ENCODE measurements at places on chromosomes 1 and 21.

- no peak for DNase-seq
These were observed 23.3 kb upstream of the NBL1 start for GRCh38 chr1:19620786-19621185.

- no peak for DNase-seq
These were observed 87.0 kb upstream of the IRF2BP2 start for GRCh38 chr1:234697015-234697414.

DNA sequence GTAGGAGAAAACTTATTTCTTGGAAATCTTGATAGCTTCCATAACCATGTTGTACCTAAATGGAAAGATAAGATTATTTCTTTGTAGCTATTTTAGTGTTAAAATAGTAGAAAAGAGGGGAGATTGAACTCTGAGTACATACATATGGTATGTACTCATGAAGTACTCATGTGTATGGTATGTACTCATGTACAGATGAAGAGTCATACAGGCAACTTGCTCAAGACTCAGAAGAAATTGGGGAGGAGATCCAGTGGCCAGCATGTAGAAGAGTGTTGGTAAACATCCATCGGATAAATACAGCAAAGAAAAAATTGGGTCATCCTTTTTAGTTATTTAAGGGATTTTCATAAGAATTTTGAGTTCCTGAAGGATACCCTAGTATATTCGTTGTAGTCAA, 29.0 kb downstream of the MDM4 start:
- DNase-seq: no peak

DNA sequence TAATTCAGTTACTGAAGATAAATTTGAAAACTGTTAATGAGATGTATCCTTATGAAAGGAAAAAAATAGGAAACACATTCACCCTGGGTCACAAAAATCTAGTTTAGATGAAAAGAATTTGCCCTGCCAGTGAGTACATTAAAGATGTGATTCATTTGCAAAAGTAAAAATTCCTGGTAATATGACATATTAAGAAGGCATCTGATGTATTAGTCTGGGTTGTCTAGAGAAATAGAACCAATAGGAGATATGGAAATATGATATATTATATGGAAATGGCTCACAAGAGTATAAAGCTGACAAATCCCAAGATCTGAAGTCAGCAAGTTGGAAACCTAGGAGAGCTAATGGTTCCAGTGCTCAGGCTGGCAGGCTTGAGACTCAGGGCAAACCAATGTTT, 153.8 kb downstream of the MRPL39 start:
- no peak for DNase-seq

GRCh38 chr1:223023863-223024262, 119.2 kb downstream of the TLR5 start:
- DNase-seq: no peak

DNA sequence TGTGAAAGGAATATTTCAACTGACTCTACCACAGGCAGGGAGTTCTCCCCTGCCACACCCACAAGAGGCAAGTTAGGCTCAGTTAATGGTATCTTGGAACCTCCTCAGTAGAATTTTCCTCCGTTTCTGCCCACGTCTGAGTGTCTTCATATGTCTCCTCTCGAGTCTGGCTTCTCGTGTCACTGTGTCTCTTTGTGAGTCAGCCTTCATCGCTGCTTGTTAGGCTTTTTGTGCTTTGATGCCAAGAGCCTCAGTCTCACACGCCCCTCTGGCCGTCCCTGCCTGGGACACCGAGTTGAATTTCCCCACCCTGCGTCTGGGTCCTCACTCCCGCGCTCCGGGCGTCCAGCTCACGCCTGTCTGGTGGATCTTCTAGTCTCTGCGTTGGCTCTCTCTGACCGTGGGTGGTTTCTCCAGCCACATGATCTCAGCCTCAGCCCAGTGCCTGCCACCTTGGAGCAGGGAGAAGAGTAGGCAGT, 125.7 kb upstream of the GADD45A start:
- DNase-seq: no peak

DNA sequence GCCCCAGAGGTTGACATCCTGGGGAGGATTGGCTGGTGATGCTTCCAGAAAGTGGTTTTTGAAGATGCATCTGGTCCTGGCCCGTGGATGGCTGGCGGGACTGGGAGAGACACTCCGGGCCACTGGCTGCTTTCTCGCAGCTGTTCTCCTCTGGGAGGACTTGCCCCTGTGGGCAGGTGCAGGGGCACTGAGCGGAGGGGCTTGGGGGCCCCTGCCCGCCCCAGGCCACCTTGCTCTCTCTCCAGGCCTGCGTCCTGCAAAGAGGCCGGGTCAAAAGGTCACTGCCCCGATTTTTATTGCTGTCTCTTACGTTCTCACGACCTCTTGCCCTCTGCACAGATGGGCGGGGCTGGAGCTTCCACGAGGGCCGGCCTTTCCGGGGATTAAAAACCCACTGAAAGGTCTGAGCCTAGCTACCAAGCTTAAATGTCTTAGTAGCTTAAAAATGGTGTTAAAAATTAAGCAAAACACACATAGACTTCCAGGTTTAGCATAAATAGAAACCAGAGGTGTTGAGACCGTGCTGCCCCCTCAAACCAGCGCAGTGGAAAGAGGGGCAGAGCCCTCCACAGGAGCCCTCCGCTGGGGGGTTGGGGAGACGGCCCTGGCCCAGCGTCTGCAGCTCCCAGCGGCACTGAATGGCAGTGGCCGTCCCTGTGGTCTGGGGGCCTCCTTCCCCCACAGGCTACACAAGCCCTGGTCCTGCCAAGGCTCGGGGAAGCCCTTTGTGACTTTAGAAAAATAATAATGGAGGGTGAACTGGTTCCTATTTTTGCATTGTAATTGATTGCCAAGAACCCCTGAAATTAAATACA, 43.9 kb downstream of the SKI start:
- DNase-seq: no peak

DNA sequence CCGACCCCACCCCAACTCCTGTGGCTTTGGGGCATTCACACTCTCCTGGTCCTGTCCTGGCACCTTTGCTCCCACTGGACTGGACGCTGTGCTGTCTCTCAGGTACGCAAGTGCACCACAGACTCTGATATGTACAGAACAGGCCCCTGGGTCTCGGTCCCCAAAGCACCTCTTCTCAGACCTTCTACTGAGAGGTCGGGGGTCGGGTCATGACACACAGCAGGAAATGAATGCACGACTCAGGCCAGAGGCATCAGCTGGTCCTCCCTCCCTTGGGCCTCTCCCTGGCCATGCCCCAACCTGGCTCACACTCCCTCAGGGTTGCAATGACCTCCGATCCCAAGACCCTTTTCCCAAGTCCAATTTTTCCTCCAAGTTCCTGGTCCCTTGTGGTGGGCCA, 1.8 kb upstream of the KRTAP10-12 start:
- DNase-seq: no peak

DNA sequence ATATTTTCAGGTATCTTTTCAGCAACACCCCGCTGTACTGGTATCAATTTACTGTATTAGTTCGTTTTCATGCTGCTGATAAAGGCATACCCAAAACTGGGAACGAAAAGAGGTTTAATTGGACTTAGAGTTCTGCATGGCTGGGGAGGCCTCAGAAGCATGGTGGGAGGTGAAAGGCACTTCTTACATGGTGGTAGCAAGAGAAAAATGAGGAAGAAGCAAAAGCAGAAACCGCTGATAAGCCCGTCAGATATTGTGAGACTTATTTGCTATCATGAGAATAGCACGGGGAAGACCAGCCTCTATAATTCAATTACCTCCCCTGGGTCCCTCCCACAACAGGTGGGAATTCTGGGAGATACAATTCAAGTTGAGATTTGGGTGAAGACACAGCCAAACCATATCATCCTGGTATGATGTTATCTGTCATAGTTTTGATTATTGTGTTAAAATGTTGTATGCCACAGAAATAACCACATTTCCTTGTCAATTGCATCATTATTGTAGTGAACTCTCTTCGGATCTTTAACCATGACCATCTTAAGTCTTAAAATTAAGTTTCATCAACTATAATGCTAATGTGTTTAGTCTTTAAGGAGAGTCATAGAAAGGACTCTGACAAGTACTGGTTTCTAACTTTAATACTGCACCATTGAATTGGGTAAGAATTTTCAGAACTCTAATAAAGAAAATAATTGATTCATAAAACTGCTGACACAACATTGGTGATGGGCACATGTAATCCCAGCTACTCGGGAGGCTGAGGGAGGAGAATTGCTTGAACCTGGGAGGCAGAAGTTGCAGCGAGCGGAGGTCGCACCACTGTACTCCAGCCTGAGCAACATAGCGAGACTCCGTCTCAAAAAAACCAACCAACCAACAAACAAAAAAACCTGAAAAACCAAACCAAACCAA, 58.2 kb downstream of the TBX19 start:
- DNase-seq: no peak

- DNase-seq: no peak
These were observed 55.1 kb downstream of the ARID4B start for GRCh38 chr1:235272851-235273250.
